GM23248 (cell line): ENCODE measurements at places on chromosomes 2 and 18. TPM values are rescaled to one million over a fixed set of nuclear protein-coding genes. Genes with fewer than 3 reads are reported as not detected.

DNA sequence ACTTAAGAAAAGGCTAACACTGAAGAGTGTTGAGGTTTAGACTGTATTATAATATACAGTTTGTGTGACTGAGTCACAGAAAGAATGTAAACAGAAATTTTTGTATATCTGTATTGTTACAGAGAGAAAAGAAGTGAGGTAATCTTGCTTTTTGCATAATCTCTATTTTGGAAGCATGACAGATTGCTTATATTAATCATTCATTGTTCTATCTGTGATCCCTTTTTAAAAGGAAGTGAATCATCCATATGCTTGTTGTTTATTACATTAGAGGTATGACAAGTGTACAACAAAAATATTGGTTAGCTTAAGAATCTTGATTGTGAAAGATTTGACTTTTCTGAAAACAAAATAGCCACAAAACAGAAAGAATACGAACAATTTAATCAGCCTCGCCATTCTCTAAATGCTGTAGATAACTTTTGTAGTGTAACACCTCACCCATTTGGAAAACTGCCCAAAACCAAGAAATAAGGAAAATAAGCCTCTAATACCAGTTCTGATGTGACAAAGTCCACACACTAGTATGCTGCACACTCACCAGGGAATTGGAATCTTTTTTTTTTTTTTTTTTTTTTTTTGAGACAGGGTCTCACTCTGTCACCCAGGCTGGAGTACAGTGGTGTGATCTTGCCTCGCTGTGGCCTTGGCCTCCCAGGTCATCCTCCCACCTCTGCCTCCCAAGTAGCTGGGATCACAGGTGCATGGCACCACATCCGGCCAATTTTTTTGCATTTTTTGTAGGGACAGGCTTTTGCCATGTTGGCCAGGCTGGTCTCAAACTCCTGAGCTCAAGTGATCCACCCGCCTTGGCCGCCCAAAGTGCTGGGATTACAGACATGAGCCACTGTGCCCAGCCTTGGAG lies 91.5 kb upstream of the LPIN2 start:
- peak; percentile 87 for DNase-seq

GRCh38 chr2:109208951-109209335 lies 79.9 kb downstream of the SH3RF3 start:
- no peak for DNase-seq

- DNase-seq, result no peak
These were observed 42.5 kb upstream of the NFATC1 start for GRCh38 chr18:79353267-79353666.

GRCh38 chr2:73516033-73516432 lies 126.2 kb downstream of the NAT8 start:
- DNase-seq, result peak; percentile 4

- peak; percentile 38 for DNase-seq
These were observed 241.8 kb upstream of the RAB12 start for GRCh38 chr18:8367217-8367988.

- no peak for DNase-seq
These were observed 45.5 kb downstream of the TMEM37 start for GRCh38 chr2:119477113-119477505.

DNA sequence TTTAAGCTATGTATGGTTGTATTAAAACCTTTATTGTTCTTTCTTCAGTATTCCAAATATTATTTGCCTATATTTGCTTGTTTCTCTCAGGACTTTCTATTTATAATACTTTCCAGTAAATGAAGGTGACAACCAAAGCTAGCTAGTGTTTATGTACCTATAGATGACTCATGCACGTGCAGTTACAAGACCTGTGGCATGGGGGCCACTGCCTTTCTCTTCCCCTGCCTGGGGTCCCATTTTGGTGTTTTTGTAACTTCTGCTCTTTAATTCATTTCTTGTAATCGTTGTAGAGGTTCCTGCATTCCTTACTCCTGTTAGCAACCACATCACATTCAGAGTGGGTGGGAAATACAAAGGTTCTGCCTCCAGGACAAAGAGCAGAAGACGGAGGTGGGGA lies 364.6 kb downstream of the PTPRM start:
- DNase-seq, result no peak

GRCh38 chr2:236826606-236827156 lies 257.1 kb downstream of the ACKR3 start:
- no peak for DNase-seq

- peak; percentile 36 for DNase-seq
These were observed 110.6 kb upstream of the IL1R2 start for GRCh38 chr2:101881131-101881530.

DNA sequence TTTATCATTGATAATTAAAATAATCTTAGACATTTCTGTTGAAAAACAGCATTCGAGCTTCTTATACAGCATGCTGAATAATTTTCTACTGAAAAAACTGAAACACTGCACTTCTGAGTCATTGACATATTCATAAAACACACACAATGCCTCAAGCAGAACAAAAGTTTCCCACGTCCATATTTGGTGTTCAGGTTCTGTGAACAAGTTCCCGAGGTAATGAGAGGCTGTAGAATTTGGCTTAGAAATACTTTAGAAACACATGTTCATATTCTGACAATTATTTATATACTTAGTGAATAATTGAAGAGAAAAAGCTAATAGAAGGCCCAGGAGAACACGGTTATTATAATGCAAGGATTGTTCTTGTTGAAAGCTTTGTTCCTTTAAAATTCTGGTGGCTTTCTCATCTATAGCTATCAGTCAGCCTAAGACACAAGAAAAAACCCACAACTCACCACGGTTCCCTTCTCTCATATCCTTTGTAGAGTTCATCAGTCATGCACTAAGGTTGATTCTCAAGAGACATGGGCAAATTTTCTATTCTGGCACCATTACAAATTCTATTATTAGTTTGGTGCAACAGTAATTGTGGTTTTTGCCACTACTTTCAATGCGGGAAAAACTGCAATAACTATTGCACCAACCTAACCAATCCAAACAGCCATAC lies 194.4 kb downstream of the TMX3 start:
- DNase-seq, result peak; percentile 45

The GPR155 gene
- total RNA-seq, result 3.4 and 3.8 TPM in 2 replicates
